GM12878 (cell line): ENCODE measurements at places on chromosomes 11 and 22.
A peak's percentile ranks its signal among the peaks of the same experiment; 100 is the strongest.

DNA sequence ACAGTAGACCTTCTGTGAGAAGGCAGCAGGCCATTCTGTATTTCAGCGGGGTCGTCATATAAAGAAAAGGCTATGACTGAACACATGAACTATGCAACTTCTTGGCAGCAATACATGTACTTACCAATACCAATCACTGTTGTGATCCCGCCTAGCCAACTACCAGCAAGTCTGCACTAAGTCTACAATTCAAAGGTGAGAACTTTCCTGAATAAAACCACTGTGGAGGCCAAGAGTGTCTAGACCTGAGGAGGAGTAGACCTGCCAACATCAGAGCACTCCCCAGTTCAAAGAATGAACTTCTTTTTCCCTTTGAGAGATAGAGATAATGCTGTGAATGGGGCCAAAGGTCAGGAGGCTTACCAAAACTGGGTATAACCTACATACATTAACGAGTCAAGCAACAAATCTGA, 108.2 kb downstream of the SIK3 start:
- DNase-seq, result no peak

GRCh38 chr11:103735497-103736032, 300.9 kb upstream of the DDI1 start:
- no peak for DNase-seq

- DNase-seq, result no peak
Observed at GRCh38 chr11:37525336-37525735, 927.3 kb upstream of the RAG2 start.

- DNase-seq, result no peak
Observed at GRCh38 chr11:78349624-78350023, 68.0 kb downstream of the GAB2 start.

DNA sequence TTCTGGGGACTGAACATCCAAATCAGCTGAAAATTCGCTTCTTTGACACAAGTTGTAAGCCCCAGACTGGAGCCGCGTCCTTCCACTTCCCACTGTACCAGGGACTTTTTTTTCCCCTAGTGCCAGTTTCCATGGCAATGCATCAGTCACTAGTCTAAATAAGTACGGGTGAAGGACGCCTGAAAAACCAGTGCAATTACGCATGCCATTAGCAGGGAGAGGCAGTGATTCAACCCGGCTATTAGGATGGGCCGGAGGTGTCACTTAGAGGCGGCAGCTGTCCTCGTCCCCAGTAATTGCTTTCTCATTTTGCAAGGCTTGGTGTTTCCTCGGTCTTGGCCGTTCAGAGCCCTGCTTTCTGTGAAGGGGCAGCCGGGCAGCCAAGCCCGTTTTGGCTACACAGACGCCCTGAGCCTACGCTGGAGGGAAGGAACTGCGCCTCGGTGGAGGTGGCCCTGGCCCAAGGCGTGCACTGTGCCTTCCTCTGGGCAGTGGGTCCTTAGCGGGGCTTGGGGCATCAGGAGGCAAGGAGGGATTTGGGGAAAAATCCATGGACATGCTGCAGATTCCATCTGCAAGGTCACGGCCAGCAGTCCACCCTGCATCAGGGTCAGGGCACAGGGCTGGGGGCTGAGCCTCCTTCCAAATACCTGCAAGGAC, 319.7 kb downstream of the CTTN start:
- no peak for DNase-seq

- peak; percentile 28 for DNase-seq
Observed at GRCh38 chr11:68569357-68569756, 108.8 kb downstream of the PPP6R3 start.

DNA sequence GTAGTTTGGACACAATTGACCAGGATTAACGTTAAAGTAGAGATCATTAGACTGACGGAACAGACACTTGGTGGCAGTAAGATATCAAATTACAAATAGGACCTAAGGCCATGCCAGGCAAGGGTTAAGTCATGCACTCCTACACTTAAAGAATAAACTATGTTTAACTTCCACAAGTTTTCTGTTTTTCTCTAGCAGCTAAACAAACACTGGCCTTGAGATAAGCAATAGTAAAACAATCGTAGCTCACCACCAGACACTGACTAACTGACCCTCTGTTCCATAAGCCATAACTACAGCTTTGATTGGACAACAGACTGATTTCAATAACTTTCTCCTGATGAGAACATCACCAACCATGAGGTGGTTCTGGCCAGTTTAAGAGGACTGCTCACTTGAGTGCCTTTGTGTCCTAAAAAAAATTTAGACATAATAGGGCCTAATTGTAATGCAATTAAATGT, 2.0 kb upstream of the CEP126 start:
- DNase-seq, result no peak

GRCh38 chr11:70951139-70951804, 301.1 kb downstream of the SHANK2 start:
- no peak for DNase-seq

DNA sequence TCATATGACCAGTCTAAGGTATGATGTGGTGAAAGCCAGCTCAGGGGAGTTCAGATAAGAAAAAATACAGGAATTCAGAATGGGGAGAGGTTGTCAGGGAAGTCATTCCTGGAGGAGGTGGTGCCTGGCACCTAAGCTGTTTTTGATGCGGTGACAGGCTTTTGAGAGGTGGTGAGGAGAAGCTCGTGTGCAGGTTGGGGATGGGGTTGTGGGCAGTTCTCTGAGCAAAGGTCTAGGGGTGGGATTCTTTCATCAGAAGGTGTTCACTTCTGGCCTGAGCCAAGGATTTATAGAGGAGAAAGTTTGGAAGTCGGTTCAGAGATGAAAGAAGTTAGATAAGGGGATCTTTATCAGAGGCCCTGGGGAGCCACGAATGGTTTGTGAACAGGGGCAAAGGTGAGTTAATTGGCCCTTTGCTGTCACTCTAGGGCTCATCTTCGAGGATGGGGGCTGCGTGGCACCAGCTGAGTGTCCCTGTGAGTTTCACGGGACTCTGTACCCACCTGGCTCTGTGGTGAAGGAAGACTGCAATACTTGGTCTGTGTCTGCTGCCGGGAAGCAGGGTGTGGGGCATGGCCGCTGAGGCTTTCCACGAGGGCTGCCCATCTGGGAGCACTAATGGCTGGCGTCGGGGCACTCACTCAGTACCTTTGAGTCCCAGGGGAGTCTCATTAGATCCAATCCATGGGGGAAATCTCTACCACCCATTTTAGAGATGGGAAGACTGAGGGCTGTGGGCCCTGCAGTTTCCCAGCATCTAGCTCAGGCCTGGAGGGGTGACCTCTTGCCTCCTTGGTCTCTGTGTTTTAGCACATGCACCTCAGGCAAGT, 13.4 kb downstream of the OTOG start:
- DNase-seq, result no peak

GRCh38 chr11:35223371-35223796, 84.4 kb downstream of the CD44 start:
- DNase-seq, result no peak

GRCh38 chr11:22337596-22338485, at the start of gene SLC17A6:
Gene SLC17A6 (plus strand): TSS chr11:22338381. CDS start chr11:22338534, 153 bp downstream.
- no peak for DNase-seq

- no peak for DNase-seq
Observed at GRCh38 chr11:41201156-41201555, 258.3 kb downstream of the LRRC4C start.

GRCh38 chr11:69467196-69467595, 14.3 kb upstream of the LINC01488 start:
- DNase-seq, result no peak

DNA sequence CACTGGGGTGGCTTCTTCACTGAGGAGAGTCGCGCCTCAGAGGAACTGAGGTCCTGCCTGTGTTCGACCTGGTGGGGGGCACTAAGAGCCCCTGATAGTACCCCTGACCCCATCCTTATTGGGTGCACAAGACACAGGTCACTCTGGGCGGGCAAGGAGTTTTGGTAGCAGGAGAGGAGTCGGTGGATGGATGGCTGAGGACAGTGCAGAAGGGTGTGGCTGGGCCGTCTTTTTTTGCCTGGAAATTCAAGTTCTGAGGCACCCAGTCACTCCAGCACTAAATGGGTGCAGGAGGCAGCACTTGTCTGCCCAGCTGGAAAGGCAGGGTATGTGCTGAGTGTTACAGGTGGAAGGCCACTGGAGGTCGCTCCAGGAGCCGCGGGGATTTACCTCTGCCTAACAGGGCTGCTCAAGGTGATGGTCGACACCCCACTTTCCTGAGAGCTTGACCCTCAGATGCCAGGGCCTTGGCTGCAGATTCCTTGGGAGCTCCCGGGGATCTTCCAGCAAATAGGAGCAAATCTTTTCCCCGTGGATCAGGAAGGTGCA, 960 bp downstream of the TSSC4 start:
- DNase-seq, result no peak

- DNase-seq, result no peak
Observed at GRCh38 chr11:59794417-59794816, 16.2 kb downstream of the MRPL16 start.

DNA sequence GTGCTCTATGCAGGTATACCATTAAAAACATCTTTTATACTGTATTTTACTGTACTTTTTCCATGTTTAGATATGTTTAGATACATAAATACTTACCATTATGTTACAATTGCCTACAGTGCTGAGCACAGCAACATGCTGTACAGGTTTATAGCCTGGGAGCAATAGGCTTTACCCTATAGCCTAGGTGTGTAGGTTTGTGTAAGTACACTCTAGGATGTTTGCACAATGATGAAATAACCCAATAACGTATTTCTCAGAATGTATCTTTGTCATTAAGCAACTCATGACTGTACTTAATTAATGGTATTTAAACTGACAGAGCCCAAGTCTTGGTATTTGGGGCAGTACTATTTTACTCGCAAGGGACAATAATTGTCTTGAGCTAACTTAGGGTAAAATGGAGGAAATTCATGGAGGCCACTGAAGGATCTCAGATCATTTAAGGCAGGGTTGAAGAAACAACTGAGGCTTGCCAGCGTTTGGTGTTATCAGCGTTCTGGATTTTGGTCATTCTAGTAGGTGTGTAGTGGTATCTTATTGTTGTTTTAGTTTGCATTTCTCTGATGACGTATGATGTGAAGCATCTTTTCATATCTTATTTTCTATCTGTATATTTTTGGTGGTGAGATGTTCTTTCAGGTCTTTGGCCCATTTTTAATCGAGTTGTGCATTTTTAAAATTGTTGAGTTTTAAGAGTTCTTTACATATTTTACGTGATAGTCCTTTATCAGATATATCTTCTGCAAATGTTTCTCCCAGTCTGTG, 42.4 kb downstream of the ADAMTS15 start:
- DNase-seq, result no peak

- no peak for DNase-seq
Observed at GRCh38 chr22:28246397-28246796, 327.3 kb upstream of the PITPNB start.

DNA sequence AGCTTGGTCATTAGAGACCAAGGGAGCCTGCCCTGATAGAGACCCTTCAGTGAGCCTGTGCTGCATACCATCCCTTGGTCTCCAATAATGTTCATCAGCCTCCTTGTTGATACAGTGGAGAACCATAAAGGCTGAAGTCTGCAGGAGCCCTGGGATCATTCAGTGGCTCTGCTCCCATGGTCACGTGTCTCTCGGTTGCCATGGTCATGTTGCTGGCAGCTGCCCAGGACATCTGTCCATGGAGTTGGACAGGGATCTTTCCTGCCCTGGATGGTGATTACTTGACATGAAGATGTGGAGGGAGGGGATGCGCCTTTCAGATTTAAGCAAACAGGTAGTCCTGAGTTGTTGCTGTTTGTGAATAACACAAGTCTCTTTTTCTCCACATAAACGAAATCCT, 38.2 kb downstream of the CYB5R2 start:
- no peak for DNase-seq

DNA sequence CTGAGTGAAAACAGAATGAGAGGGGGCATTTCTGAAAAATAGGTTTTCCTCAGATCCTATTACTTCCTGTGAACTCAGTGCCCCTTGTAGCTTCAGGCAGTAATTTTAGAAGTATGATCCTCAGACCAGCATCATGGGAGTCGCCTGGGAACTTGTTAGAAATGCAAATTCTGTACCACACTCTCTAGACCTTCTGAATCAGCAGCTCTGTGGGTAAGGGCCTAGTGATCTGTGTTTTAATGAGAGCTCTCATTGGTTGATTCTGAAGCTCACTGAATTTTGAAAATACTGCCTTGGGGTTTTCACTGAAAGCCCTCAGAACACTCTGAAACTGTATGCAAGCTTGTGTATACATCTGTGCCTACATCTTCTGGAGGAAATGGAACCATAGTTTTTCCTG, 647.2 kb upstream of the ANO5 start:
- DNase-seq, result no peak

- DNase-seq, result no peak
Observed at GRCh38 chr11:86249307-86250098, 5.0 kb downstream of the EED start.

DNA sequence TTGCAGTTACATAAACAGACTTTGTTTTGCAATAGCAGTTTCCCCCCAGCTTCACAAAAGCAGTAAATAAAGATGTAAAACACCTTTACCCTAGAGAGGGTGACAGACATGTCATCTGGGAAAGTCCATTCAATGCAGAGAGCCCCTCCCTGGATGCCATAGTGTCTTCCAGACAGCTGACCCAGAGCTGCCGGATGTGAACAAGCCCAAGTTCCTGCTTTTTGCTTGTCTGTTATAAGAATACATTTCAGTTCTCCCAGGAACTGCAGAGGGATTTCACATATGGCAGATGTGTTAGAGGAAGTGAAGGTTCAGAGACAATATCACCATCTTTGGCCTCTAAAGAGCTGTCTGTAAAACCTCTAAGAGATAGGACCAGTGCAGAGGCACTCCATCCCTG, 48.9 kb downstream of the RELT start:
- no peak for DNase-seq

GRCh38 chr11:34907934-34908593, 8.1 kb downstream of the APIP start:
- DNase-seq, result no peak

- no peak for DNase-seq
Observed at GRCh38 chr11:79087961-79088318, 352.9 kb downstream of the TENM4 start.

- no peak for DNase-seq
Observed at GRCh38 chr11:17544181-17544622, at the start of gene USH1C. Gene USH1C (minus strand): TSS chr11:17544416. CDS start chr11:17544307, 109 bp downstream.

GRCh38 chr22:28016781-28017557, 97.9 kb upstream of the PITPNB start:
- DNase-seq, result no peak

DNA sequence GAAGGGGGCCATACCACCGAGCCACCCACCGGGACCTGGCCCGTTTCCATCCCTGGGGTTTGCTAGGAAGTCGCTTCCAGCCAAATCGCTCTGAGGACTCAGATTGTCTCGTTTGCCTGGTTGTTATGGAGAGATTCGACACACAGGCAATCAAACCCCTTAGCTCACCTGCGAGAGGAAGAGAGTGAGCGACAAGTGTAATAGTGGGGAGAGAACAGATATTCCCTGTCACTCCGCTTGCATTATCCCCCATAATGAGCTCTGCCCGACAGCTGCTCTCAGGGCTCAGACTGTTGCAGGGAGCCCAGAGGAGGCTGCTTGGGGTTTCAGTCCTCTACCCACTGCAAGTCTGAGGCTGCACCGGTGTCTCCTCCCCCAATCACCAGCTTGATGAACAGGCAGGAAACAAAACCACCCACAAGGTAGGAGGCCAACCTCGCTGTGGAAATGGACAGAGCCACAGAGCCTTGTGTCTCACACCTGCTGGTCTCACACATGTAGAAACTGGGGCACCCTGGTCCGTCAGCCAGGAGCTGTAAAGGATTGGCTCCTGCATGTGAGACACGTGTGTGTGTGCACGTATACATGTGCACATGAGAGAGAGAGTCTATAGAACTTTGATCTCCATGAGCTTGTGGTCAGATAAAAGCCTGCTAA, 351.1 kb downstream of the BUD13 start:
- DNase-seq, result no peak
